Osteocyte (in vitro differentiated cells): ENCODE measurements at places on chromosomes 16 and 17.

DNA sequence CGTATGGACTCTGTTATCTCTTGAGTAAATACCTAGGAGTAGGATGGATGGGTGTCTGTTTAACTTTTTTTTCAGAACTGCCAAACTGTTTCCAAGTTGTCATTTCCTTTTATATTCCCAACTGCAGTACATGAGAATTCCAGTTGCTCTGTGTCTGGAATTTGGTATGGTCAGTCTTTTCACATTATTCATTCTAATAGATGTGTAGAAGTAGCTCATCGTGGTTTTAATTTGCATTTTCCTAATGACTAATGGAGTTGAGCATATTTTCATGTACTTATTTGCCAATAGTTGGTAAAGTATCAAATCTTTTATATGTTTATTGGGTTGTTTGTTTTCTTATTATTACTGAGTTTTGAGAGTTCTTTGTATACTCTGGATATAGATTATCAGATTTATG is 27.0 kb downstream of the MRTFB start:
- DNase-seq: no peak

GRCh38 chr16:86037999-86038925 is 139.3 kb downstream of the IRF8 start:
- no peak for DNase-seq

DNA sequence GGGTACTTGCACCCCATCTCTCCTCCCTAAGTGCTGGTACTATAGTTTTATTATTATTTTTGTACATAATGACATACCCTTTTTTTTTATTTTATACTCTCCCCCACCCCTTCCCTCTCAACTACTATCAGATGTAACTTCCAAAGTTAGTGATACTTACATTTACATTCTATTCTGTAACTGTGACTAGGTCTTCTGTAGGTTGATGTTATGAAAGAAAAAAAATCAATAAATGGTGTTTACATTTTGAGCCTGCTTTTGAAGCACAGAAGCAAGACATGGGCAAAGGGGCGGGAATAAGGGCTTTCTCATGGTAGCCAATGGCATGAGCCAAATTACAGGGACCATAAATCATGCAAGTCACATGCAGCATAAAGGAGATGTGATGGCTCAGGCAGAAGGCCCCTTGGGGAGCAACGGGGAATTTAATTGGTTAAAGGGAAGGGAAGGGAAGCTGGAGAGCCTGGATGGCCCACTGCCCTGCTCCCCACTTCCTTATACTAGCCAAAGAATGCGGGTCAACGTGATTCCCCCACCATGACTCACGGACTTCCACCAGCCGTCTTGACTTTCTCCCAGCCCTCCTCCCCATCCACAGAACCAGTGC is 2.4 kb upstream of the ACSF2 start:
- DNase-seq: no peak

DNA sequence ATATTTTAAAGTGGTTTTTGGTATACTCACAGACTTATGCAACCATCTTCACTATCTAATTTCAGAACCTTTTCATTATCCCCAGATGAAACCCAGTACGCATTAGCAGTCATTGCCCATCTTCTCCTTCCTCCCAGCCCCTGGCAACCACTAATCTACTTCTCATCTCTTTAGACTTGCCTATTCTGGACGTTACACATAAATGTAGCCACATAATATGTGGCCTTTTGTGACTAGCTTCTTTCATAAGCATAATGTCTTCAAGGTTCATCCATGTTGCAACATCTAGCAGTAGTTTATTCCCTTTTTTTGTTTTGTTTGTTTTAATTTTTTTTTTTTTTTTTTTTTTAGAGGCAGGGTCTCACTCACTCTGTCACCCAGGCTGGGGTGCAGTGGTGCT is 28.5 kb upstream of the C17orf107 start:
- DNase-seq: no peak

DNA sequence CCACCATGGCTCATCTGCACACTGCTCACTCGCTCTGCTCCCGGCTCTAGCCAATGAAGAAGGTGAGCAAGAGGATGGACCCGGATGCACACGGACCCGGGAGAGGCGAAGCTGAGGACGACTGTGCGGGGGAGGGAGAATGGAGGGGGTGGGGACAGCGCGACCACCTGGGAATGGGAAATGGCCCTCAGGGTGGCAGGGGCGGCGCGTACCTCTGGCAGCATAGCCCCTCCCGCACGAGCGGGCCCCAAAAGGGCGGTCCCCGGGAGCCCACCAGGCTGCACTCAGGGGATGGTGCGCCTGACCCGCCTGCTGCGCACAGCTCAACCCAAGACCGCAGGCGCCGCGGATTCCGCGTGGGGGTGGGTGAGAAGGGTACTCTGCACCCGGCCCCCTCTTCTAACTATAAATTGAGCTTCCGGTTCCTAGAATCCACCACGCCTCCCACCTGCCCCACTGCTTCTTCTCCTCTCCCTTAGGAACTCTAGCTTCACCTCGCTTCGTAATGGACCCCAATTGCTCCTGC is 6.1 kb downstream of the MT1H start:
- no peak for DNase-seq

DNA sequence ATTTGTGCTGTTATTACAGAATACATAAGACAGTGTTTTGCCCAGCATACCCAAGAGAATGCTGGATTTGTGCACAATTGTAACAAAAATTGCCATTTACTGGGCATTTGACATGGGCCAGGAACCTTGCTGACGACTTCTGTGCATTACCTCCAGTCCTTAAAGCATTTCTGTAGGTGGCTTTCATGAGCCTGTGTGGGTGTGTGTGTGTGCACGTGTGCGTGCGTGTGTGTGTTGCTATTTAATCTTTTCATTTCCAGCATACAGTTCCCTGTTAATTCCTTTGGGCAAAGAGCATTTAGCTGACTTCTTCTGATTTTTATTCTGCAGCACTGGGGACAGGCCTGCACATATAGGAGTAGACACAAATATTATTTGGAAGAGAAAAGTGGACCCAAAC is 134.4 kb downstream of the CYLD start:
- peak; percentile 23 for DNase-seq
